ENCODE measurements at places on chromosomes 7 and 10.

GRCh38 chr10:7475046-7475911, 64.4 kb upstream of the SFMBT2 start:
- DNase-seq, result no peak

GRCh38 chr10:95260397-95260881, 30.4 kb downstream of the PDLIM1 start:
- no peak for DNase-seq

- DNase-seq, result no peak
These were observed 33.5 kb downstream of the MYPN start for GRCh38 chr10:68142761-68143160.

DNA sequence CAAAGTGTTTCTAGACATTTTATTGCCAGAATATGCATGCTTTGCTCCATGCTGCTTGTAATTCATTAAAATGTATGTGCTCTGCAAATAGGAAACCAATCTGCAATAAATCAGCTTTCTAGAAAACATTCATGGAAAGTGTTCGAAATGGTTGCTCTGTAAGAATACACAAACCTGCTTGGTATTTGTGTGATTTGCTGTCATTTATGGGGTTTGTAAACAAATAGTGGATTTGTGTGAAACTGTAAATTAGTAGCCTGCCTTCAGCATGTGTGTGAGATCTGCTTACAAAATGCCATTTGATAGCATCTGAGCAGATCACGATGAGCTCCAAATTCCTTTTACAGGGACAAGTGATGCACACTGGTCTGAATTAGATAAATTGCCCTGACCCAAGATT, 219.0 kb upstream of the CSTF2T start:
- no peak for DNase-seq
